ENCODE measurements at places on chromosomes 2 and 18.

DNA sequence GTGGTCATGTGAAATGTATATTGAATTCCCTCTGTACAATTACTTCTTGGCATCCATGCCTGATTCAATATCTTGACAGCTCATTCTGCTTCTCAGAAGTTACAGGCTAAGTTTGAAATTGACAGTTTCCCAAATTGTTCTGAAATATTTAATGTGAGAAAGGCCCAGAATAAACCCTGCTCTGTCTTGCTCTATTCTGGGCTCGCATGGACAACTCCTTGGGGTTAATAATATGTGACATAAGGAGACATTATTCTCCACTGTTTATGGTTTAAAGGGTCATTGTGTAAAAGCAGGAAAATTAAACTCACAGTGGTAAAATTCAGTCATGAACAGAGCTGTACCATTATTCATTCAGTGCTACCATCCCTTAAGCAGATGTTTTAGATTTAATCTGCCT is 160.7 kb upstream of the CNTNAP5 start:
- no peak for DNase-seq

- DNase-seq: no peak
Observed at GRCh38 chr18:65091744-65092329, 659.0 kb upstream of the CDH7 start.

DNA sequence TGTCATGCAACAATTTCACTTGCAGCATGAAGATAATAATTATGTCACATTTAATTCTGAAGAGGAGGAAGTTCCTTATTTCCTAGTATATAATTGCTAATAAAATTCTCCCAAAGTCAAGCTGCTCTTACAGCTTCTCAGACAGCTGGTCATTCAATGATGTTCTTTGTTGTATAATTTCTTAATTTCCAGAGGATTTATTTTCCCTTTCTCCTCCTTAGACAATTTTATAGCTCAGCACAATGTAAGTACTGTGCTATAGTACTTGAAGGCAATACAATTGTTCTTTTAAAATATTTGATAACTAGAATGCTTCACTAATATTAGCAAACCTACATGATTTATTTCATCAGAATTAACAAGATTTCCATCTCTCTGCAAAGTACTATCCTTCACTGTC is 73.4 kb downstream of the ROCK1 start:
- DNase-seq: no peak

DNA sequence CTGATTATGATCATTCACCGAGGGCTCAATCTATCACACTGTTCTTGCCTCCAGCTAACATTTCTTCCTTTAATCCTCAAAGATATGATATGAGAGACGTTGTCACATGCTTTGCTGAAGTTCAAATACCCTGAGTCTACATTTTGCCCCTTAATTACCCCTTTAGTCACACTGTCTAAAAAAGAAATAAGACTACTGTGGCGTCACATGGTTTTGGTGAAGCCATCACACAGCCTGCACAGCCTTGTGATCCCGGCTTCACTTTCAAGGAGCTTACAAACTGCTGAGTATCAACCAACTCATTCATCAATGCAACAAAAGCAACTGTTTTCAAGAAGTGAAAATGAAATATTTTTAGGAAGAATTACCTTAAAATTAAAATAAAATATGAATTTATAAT is 31.9 kb upstream of the SOCS6 start:
- no peak for DNase-seq

GRCh38 chr2:215680605-215681598 is 245.0 kb upstream of the FN1 start:
- peak; percentile 98 for DNase-seq

GRCh38 chr2:203871371-203871983 is 3.9 kb downstream of the CTLA4 start:
- no peak for DNase-seq

- DNase-seq: no peak
Observed at GRCh38 chr2:96233880-96234316, 25.3 kb upstream of the STARD7 start.

DNA sequence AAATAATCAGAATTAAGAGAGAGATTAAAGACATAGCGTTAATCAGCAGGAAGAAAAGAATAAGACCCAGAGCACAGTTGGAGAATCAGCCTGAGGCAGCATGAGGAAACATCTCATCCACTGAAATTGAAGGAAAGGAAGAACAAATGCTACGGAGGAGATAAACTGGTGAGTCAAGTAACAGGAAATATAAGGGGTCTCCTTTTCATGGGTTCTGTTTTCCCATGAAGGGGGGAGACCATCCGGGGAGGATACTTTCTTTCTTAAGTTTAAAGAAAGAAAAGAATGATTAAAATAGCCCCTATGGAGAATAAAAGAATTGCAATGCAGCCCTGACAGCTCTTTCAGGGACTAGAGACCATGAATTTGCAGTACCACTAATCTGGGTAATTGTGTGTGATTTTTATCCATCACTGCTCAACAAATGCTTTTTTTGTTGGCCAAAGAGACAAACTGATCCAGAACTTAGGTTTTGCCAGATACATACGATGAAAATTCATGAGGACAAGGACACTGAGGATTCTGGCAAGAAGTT is 17.7 kb downstream of the ROCK2 start:
- DNase-seq: no peak

- DNase-seq: no peak
Observed at GRCh38 chr2:200845669-200846325, 18.7 kb downstream of the CLK1 start.

DNA sequence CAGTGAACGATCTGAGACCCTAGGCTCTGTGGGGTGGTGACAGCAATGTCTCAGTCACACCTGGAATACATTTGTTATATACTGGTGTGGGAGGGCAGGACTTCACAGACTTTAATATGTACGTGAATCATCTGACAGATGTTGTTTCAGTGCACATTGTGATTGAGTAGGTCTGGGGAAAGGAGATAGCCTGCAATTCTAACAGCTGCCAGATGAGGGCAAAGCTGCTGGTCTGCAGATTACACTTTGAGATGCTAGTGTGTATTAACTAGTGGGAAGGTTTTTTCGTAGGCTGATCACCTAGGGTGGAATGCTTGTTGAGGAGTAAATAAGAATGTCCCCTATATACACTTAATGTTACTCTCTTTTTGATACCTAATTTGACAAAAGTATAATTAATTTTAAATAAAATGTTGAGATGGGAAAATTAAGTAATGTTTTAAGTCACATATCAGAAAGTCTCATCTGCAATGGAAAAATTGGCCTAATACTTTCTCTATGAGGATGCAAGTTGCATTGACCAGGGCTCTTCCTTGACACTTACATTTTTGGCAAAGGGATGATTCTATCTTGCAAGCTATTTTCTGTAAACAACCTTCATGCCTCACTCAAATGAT is 496.9 kb upstream of the HNMT start:
- DNase-seq: peak; percentile 5

DNA sequence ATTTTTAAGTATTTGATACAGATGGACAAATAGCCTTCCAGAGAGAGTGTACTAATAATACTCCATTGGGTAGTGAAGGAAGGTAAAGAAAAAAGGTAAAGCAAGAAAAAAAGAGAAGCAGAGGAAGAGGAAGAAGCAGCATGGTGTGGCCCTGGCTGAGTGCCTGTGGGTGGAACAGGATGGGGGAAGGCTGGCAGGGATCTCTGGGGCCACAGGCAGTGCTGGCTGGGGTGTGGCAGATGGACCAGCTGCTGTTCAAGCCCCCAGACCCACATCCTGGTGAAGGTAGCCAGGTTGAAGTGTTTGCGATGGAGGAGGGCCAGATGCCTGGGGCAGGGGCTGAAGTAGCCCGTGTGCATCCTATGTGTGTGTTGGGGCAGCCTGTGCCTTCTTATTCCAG is 79.0 kb downstream of the DYSF start:
- DNase-seq: no peak

DNA sequence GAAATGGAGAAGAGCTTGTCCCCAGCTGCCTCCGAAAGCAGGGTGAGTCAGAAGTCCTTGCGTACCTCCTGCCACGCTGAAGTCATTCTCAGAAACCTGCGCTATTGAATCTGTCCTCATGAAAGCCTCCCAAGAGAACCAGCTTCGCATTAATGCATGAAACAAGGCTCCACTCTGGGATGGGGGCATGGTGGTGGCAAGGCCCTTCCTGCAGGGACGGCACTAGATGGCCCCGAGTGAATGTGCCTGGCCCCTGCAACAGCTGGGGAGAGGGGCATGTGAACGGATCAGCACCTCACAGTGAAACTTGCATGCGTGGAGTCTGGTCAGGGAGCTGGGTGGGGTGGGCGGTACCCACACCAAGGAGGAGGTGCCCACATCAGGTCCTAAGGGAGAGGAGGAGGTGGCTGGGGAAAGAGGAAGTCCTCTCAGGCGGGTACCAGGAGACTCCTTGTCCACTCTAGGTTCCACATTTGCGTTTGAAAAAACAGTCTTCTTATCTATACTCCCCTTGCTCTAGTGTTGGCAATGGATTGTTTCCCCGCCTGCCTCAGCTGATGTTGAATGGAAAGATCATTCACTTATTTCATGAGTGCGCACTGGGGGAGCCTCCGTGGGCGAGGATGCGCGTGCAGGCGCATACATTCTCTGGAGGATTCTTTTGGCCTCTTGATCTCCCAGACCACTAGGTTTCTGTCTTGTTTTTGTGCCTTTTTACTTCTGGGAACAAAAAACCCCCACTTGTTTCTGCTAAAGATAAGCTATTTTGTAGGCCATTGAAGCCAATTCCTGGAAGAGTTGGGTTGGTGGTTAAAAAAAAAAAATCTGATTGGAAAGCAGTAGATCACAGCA is 104.7 kb downstream of the KLHL29 start:
- DNase-seq: no peak

GRCh38 chr18:13414521-13414920 is 196.0 kb downstream of the LDLRAD4 start:
- DNase-seq: no peak

- DNase-seq: no peak
Observed at GRCh38 chr2:181684454-181685149, 4.3 kb upstream of the NEUROD1 start.

- no peak for DNase-seq
Observed at GRCh38 chr2:41741951-41742595, 305.7 kb upstream of the PKDCC start.

DNA sequence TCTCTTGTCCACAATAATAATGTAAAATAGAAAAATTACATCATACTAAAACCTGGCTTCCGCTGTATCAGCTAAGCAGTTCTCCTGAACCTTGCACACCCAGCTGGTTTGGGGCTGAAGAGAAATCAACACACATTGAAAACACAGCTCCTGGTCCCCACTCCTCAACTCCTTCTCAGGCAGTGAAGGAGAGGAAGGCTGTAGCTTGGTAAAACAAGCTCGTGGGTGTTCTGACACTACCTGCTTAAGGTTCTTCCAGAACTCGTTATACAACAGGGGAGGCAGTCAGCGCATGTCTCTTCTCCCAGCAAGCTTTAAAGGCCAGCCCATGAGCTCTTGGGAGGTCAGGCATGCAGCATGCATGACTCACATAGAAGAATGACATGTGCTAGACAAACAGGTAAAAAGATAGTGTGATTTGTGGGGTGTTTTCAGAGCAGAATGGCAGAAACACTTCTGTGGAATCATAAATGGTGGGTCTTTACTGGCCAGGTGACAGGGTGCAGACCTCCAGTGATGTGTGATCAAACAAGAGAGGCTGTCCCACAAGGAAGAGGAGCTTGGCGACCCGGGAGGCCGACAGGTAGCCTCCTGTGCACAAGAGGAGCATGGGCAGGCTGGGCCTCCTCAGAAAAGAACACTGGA is 69.1 kb downstream of the UXS1 start:
- DNase-seq: no peak

GRCh38 chr2:16038621-16039020 is 98.3 kb downstream of the MYCN start:
- DNase-seq: no peak

GRCh38 chr2:79977792-79978191 is 326.8 kb downstream of the LRRTM1 start:
- no peak for DNase-seq

Data from non-pigmented ciliary epithelial cell (primary cell).